Activated naive CD8-positive, alpha-beta T cell treated with anti-CD3 and anti-CD28 coated beads, Interleukin-2, amount 10 ng/mL, durations not matched to agents 7 days and 5 days (primary cell): ENCODE measurements at places on chromosomes 12 and 14. TPM values are rescaled to one million over a fixed set of nuclear protein-coding genes. Genes with fewer than 3 reads are reported as not detected.

Gene PRH2
- not detected for total RNA-seq

Gene RFLNA
- total RNA-seq, result not detected

Gene GALNT8
- total RNA-seq, result 0.71 TPM

Gene NPFF
- total RNA-seq, result not detected

Gene GPR84
- total RNA-seq, result 0.39 TPM

Gene SLCO1B1
- not detected for total RNA-seq

Gene CAPZA3
- total RNA-seq, result not detected

Gene FBXO21
- 36.2 TPM for total RNA-seq

Gene AKAP6
- 1.8 TPM for total RNA-seq

Gene DNAJC22
- total RNA-seq, result 0.11 TPM

Gene ST8SIA1
- total RNA-seq, result 13.8 TPM

Gene TMEM260
- 26.5 TPM for total RNA-seq

Gene FGF6
- total RNA-seq, result not detected

Gene GARIN6
- not detected for total RNA-seq

Gene SEC23A
- total RNA-seq, result 66.2 TPM

Gene GLIPR1L1
- not detected for total RNA-seq

Gene PLD4
- 0.06 TPM for total RNA-seq

Gene IFI27L2
- 76.4 TPM for total RNA-seq

Gene CLEC2A
- not detected for total RNA-seq

Gene SSTR1
- not detected for total RNA-seq

Gene CHURC1
- 67.6 TPM for total RNA-seq

Gene RBM19
- 41.7 TPM for total RNA-seq

Gene MYH6
- not detected for total RNA-seq

Gene ADCY6
- total RNA-seq, result not detected

Gene FAM222A
- 0.96 TPM for total RNA-seq

Gene CDCA4
- 53.3 TPM for total RNA-seq

Gene BICDL1
- 98.5 TPM for total RNA-seq

Gene SLC17A8
- total RNA-seq, result not detected

Gene SCNN1A
- 0.43 TPM for total RNA-seq

Gene RNASE3
- total RNA-seq, result not detected

Gene ERP27
- total RNA-seq, result 11.8 TPM

Gene RAB2B
- 27.5 TPM for total RNA-seq

Gene TOGARAM1
- 11.4 TPM for total RNA-seq

Gene ASB2
- total RNA-seq, result 21.3 TPM

Gene NYNRIN
- 0.42 TPM for total RNA-seq
